WTC11 (cell line): ENCODE measurements at places on chromosomes 1 and 21.

GRCh38 chr1:211127166-211127565 lies 6.8 kb downstream of the KCNH1 start:
- no peak for DNase-seq

DNA sequence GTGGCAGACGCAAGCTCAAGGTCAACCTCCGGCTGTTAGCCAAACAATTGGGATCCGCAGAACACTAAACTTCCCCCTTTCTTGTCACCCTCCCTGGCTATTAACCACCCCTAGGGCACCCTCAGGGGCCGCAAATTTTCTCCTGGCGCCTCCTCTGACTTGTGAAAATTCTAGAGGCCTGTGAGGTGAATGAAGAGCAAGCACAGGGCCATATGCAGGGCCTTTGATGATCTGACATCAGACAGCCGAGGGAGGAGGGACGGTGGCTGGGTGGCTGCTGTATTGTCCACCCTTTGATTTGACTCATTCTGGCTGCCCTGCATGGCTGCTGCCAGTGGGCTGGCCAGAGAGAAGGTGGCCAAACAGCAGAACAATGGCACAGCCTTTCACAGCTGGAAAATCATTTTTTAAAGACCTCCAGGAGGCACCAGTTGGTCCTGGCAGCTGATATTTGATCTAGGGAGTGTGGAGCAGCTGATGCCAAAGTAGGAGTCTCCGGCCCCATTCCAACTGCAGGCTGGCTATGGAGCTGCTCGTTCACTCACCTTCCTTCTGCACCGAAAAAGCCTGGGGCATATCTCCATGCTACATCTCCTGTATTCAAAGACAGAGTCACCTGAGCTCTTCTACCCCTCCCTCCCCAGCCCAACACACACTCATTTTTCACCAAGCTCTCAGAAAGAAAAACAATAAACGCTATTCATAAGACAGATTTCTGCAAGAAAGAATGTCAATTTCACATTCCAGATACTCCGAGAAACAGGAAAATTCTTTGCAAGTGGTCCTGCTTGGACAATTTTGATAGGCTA lies 44.9 kb upstream of the BARHL2 start:
- DNase-seq = no peak

DNA sequence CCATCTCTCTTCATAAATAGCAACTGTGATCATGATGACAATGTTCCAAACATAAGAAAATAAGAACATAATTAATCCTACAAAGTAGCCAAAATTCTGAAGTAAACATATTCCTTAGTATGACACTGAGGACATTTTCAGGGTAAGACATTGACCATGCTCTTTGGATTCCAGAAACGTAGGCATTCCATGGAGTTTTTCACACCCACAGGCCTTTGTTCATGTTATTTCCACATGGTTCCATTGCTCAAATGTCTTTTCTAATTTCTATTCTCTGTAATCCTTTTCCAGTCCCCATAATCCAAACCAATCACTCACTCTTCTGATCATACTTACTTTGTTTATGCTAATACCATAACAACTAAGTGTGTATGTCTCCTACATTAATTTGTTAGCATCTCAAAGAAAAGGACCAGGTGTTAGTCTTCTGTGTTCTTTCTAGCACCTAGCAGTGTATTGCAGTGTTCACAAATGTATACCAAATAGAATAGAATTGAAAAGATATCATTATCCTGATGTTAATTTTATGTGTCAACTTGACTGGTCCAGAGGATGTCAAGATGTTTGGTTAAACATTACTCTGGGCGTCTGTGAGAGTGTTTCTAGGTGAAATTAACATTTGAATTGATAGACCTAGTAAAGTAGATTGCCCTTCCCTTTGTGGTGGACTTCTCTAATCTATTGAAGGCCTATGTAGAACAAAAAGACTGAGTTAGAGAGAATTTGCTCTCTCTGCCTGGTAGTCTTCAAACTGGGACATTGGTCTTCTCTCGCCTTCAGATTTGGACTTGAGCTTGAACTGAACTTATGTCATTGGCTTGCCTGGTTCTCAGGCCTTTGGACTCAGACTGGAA lies 516.6 kb downstream of the PTPRC start:
- no peak for DNase-seq

DNA sequence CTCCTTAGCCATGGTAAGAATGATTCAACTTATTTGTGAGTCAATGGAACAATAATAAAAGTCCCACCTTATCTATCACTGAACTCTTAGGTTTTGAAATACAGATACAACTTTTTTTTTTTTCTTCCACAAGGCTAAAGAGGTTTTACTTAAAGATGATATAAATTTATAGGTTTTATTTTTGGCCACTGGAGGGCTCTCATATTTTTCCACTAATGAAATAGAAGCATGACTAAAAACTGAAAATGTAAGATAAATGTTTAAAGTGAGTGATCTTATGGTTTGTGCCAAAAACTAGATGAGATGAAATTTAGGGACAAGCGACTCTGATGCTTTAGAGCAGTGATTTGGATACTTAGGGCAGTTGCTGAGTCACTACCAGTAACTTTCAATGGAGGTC lies 499.0 kb downstream of the NUF2 start:
- DNase-seq = no peak

DNA sequence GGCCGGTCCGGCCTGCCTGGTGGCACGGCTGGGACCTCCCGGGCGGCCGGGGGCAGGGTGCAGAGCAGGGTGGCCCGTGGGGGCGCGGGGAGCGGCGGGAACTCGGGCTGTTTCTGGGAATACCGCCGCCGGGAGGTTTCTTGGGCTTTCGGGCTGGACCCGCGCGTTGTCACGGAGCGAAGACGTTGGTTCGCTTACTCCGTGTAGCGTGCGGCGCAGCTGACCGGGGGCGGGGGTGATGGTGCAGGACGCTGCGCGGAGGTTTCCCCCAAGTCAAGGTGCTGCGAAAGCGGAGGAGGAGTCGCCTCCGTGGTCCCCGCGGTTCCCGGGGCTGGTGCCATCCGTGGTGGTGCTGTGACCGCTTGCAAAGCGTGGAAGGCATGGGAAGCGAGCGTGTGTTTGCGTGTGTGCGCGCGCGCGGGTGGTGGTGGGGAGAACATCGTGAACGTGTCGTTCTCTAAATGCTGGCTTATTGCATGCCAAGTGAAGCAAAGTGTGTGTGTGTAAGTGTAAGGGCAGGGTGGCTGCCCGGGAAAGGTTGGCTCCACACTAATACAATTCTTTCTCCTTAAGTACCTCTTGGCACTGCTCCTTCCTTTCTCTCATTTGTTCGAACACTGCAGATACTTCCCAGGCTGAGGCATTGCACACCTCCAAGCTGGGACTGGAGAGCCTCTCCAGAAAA lies 1.1 kb downstream of the RYR2 start:
- peak; percentile 53 for DNase-seq

GRCh38 chr1:209823143-209824041 lies 4.4 kb upstream of the UTP25 start:
- DNase-seq = no peak

GRCh38 chr1:3180915-3181314 lies 111.9 kb downstream of the PRDM16 start:
- DNase-seq = no peak

DNA sequence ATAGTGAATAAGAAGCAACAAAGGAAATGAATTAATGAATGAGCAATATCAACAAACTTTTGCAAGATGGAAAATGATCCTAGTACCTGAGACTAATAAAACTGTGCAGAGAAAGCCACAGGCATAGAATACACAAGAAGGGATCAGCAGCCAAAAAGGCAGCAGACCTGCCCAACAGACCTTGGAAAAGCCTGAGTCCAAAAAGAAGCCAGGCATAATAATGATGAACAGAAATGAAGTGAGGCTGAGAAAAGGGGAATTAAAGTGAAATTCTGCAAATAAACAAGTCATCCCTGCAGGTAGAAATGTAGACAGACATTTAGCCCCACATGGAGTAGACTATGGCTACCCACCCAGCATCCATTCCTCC lies 10.3 kb upstream of the PHTF1 start:
- no peak for DNase-seq

- no peak for DNase-seq
Observed at GRCh38 chr1:116722016-116722838, 32.0 kb upstream of the CD2 start.

- DNase-seq = no peak
Observed at GRCh38 chr1:28172713-28173150, 3.8 kb downstream of the PTAFR start.

DNA sequence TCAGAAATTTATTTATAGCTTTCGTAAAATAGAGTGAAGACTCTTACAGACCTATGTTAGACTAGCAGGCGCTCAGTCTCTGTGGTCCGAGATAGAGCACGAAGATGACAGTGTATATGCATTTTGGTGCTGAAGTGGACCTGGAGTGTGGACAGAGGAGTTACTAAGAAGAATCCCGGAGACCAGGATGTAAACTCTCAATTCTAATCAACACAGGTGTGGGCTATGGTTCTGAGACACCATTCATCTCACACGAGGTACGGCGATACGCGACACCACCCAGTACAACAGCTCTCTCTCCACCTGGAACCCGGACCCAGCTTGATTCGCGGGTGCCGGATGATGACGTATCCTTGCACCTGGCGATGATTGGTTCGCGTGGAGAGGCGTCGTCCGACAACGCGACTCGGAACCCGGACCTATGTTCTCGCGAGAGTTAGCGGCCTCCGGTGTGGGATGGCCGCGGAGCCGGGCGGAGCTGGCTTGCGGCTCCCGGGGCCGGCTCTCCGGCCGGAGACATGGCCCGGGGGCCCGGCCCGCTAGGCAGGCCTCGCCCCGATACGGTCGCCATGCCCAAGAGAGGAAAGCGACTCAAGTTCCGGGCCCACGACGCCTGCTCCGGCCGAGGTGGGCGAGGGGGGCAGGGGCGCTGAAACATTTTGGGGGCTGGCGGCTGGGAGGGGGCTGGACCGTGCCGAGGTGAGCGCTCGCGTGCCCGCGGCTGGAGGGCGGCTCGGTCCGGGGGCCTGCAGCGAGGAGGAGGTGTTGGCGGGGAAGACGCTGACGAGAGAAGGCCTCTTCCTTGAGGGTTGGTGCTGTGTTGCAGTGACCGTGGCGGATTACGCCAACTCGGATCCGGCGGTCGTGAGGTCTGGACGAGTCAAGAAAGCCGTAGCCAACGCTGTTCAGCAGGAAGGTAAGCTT lies at the start of gene TMEM183A:
Gene TMEM183A (plus strand): TSS at position 427 of the 924 bp plus-strand sequence. CDS start 92 bp downstream, at position 519.
- DNase-seq = peak; percentile 98

DNA sequence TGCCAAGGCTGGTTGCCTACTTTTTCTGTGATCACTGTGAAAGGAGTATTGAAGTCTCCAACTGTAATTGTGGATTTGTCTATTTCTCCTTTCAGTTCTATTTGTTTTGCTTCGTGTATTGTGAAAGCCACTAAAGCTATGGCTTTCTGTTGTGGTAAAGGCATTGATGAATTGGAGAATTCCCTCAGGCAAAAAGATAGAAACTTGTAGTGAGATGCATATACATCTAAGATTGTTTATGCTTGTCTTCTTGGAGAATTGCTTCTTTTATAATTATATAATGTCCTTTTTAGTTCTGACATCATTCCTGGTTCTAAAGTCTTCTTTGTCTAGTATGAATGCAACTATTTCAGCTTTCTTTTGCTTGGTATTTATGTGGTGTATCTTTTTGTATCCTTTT lies 36.8 kb downstream of the SWT1 start:
- no peak for DNase-seq

- DNase-seq = no peak
Observed at GRCh38 chr21:41972511-41973205, 18.8 kb upstream of the C2CD2 start.

DNA sequence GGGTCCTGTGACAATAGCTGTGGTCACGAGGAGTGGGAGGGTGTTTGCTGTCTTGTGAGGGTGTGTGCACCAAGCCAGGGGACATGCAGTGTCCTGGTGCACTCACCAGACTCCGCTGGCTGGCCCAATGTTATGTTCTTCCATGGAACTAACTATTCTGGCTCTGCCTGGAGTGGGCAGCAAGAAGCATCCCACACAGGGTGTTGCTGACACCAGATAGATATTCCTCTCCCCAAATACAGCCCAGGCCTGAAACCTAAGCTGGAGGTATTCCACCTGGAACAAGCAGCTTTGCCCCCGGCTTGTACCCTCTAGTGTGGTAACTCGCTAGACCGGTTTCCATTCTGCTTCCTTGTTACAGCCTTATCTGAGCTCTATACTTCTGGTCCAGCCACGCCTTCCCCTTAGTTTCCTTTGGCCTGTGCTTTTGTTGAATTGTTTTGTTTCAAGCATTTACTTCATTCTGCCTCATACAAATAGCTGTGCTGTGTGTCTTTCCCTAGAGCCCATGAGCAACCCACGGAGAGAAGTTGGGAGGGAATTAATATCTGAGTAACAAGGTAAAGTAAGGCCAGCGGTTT lies 14.7 kb upstream of the LY9 start:
- DNase-seq = no peak

DNA sequence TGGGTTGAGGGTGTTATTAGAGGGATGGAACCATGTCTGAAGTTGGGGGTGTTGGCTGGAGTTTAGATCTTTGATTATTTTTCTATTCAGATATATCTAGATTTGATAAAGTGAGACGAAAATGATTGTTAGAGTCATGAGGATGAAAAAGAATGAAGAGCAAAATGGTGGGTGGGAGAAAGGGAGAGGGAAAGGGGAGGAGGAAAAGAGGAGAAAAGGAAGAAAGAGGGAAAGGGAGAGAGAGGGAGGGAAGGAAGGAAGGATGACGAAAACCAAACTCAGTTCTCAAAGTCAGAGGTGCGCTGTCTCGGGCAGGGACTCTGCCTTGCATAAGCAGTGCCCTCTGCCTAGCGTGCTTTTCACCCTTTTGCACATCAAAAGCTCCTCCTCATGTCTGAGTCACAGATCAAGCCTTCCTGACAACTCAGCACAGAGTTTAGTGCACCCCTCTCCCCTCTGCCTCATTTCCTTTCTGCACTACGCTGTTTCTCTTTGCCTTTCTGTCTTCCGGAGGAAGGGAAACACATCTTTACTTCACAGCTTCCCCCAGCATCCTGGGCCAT lies 225.8 kb upstream of the PROX1 start:
- peak; percentile 13 for DNase-seq

DNA sequence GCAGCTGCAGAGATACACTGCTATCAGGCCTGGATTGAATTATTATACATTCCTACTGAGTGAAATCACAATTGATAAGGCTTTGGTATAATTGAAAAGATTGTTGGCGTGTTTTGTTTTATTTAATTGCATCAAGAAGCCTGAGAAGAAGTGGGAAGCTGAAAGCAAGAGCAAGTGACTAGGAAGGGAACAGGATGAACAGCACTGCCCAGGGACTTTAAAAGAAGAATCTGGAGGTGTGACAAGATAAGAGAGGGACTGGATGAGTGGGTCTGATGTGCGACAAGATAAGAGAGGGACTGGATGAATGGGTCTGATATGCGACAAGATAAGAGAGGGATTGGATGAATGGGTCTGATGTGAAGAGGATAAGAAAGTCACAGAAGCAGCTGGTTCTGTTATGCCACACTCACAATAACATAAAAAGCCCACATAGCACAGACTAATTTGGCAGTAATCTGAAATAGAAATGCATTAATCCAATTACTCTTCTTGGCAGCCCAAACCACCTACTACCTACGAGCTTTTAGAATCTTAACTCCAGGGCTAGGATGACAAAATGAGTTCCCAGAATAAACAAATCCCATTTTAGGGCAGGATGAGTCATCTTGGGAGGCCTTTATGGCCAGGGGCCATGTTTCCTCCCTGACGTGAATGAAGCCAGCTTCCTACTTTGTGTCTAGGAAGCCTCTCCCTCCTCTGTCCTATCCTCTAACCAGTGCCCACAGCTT lies 129.7 kb downstream of the DUSP10 start:
- no peak for DNase-seq

GRCh38 chr21:41256771-41257702 lies 59.6 kb upstream of the FAM3B start:
- DNase-seq = no peak
